ENCODE measurements at places on chromosomes 6 and 20.

DNA sequence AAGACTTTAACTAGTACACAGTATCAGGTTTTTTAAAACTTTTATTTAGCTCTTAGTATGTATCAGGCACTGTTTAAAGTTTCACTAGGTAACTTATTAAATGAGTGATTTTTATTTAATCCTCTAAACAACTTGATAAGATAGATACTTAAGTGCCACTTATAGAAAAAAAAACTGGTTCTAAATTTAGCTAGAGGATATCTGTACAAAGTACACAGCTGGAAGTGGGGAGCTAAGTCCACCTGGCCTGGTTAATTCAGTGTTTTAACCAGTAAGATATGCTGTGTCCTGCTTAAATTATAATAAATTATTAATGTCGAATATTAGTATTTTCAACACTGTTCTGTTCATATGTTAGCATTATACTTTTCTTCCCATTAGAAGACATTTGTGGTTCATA is 37.5 kb downstream of the SYCP2 start:
- DNase-seq: no peak

- DNase-seq: no peak
These were observed 15.7 kb downstream of the FOXQ1 start for GRCh38 chr6:1327630-1328029.

GRCh38 chr6:105748737-105749161 is 337.4 kb upstream of the PRDM1 start:
- no peak for DNase-seq

DNA sequence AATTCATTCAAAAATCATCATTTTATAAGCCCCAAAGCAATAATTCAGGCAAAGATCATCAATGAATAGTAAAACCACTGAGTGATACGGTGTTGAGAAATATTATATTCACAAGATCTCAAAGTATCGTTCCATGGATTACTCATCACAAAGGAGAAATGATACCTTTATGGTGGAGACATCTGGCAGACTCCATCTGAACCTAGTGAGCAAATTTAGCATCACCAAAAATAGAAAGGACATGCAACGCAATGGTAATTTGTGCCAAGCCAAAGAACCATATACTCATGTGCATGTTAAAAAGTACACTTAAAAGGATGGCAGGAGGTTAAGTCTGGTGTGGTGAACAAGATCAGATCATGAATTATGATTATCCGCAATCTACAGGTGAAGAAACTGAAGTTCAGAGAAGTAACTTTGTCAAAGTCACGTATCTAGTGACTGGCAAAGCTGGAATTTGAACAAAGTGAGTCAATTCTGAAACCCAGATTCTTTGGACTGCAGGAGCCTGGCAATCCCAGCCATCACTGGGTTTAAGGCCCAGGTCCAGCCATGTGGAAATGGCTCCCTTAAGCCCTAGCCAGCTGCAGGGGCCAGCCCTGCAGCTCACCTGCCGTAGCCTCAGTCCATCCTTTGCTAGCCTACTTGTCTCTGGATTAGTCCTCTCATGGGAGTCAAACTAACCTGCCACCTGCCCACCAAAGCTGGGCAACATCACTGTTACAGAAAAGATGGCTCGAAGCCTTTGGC is 68.3 kb downstream of the PDE10A start:
- DNase-seq: no peak

- DNase-seq: no peak
These were observed 53.5 kb upstream of the CEP85L start for GRCh38 chr6:118704915-118705314.

- no peak for DNase-seq
These were observed 162.9 kb upstream of the SLC24A3 start for GRCh38 chr20:19049514-19049913.

DNA sequence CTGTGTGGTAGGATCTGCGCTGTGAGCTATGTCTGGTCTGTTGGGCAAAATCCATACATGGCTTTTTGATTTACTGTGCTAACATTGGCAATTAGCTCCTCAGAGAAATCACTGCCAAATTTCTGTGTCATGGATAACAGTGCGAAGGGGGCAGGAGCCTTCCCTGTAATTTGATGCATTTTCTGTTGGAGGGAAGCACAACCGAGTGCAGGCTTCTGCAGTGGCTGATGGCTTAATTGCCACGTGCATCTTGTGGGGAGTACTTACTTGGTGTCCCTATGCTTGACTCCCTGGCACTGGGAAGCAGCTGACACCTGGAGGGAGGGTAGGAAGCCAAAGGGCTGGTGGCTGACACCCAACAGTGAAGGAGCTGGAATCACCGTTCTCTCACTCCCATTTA is 99.3 kb upstream of the PROKR2 start:
- DNase-seq: no peak

DNA sequence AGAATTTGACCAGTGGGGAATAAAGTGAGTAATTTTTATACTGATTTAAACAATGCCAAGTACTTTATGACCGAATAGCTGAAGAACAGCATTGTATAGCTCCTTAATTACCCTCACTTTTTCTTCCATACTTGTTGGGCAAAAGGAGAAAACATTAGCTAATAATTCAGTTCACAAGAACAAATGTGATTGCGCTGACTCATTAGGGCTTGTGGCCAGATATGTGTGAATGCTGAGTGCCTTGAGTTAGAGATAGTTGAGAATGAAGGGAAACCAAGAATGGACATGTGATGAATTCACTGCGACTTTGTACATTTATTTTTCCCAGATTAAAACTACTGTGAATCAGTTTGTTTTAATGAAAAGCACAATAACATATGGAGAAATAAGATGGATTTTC is 669.4 kb downstream of the TFAP2A start:
- no peak for DNase-seq

GRCh38 chr6:113644861-113645575 is 212.1 kb upstream of the MARCKS start:
- no peak for DNase-seq

DNA sequence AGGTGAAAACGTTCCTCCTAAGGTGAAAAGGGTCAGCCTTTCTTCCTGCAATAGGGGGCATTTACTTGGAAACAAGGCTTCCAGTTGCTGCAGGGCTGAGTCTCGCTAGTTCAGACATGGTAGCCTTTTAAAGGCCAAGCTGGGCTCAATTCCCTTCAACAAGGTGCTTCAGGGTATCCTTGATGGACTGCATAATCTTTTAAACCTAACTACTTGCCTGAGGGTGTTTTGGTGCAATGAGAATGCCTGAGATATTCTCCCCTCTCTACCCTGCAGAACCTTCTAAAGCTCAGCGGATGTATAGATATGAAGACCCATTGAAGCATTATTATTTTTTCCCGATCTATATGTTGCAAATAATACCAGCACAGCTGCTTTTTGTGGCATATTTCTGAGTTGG is 416.1 kb downstream of the QKI start:
- DNase-seq: no peak

GRCh38 chr20:11682285-11682684 is 235.4 kb upstream of the BTBD3 start:
- DNase-seq: no peak

- no peak for DNase-seq
These were observed 13.4 kb downstream of the OR2B6 start for GRCh38 chr6:27970444-27970843.

GRCh38 chr6:134477991-134478635 is 160.2 kb upstream of the SGK1 start:
- DNase-seq: no peak

GRCh38 chr20:25230166-25230831 is 17.6 kb upstream of the PYGB start:
- DNase-seq: no peak

GRCh38 chr6:32187009-32187709 is 2.8 kb downstream of the PBX2 start:
- no peak for DNase-seq

DNA sequence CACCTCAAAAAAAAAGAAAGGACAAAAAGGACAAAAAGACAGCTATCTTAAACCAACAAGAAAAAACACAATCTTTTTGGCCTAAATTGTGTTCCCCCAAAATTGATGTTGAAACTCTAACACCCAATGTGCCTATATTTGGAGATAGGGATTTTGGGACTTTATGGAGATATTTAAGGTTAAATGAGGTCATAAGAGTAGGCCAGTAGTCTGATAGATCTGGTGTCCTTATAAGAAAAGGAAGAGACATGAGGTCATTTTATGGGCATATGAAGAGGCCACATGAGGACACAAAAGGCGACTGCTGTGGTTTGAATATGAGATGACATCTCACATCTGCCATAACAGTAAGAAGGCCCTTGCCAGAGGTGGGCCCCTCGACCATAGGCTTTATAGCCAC is 49.5 kb downstream of the TRIM38 start:
- no peak for DNase-seq

- DNase-seq: no peak
These were observed 325.0 kb downstream of the CDC5L start for GRCh38 chr6:44712353-44713111.

DNA sequence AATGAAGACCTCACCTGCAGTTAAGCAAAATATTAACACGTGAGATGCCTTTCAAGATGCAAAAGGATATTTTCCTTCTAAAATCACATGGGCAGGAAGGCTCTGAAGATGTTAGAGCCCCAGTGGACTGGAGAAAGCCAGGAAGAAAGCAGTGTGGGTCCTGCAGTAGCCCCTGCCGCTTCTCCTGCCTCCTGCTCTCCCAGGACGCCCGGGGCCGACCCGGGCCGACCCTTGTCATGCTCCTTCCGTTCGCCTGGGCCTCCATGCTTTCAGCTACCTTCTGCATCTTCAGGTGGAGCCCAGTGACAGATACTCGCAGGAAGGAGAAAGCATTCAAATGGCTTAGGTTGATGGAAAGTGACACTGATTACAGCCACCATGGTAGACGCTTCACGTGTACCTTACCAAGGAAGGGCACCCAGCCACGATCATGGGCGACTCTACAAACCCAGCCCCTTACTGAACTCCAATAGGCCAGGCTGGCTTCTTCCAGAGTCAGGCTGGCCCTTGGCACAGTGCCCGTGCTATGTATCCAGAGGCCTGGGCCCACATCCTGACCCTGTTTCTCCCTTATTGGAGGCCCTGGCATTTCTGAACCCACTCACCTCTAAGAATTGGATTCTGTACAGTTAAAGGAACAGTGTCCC is 69.0 kb downstream of the TCP11 start:
- DNase-seq: no peak

Measured in CD4-positive, alpha-beta T cell treated with Interleukin-15 for 4 hours (primary cell).